Activated CD8-positive, alpha-beta T cell treated with anti-CD3 and anti-CD28 coated beads, Interleukin-2, amount 10 ng/mL, durations not matched to agents 7 days and 5 days (primary cell): ENCODE measurements at places on chromosomes 5 and 9.

GRCh38 chr5:124641154-124641792 lies 105.2 kb downstream of the ZNF608 start:
- no peak for DNase-seq

DNA sequence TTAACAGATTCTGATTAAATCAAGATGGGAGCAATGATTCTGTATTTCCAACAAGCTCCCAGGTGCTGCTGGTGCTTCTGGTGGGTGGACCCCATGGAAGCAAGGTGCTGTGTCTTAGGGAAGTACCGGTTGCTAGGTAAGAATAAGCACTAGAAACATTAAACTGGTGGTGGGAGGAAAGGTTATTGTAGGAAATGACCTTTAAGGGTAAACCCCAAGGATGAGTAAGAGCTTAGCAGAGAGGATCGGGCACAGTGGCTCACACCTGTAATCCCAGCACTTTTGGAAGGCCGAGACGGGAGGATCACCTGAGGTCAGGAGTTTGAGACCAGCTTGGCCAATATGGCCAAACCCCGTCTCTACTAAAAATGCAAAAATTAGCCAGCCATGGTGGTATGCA lies 16.2 kb upstream of the CREBRF start:
- DNase-seq = no peak

- no peak for DNase-seq
Observed at GRCh38 chr5:146107901-146108300, 2.5 kb upstream of the PLAC8L1 start.

GRCh38 chr9:35852876-35853865 lies 17.0 kb downstream of the OR13J1 start:
- no peak for DNase-seq

DNA sequence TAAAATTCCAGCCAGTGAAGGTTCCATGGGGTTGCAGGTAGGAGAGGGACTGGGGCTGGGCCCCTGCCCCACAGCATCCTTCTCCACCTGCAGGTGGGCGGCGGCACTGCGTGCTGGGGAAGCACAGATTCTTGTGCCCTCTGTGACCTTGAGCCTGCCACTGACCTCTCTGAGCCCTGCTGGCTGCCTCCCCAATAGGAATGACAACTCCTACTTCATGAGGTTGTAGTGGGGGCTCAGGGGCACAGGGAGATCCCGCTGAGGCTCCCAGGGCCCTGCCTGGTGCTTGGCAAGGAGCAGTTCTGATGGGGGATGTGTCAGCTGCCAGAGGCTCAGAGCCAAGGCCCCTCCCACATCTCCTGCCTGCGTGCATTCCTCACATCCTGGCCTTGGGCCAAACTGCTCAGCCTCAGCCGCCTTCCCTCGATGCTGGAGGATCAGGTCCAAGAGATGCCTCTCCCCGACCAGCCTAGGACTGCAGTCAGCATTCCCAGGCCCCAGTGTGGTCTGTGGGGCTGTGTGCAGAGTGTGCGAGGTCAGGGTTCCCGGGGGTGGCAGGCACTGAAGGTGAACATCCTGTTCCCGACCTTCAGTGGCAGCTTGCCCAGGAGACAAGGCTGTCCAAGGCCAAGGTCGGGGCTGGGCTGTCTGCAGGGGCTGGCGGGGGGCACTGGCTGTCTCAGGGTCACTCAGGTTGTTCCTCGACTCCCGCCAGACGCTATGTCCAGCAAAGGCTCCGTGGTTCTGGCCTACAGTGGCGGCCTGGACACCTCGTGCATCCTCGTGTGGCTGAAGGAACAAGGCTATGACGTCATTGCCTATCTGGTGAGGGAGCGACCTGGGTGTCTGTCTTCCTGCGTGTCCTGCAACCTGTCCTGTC lies 7.0 kb downstream of the ASS1 start:
- DNase-seq = no peak

DNA sequence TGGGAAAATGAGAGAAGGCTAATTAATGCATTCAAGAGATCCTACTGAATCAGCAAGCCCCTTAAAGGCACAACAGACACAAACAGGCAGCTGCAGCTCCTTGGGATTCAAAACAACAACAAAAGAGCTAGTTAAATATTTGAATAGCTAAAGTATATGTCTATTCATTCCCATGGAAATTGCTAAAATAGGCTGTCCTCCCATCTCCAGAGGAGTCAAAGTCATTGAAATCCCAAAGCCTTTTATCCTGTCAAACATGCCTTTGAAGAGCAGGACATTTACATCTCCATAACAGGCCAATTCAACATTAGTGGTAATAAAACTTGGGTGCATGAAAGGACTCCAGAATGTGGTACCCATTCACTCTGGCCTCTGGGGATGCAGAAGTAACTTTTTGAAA lies 177.4 kb downstream of the NTRK2 start:
- no peak for DNase-seq

- DNase-seq = no peak
Observed at GRCh38 chr9:138013273-138013672, 135.7 kb downstream of the CACNA1B start.

GRCh38 chr9:92965759-92966517 lies 18.6 kb downstream of the FGD3 start:
- DNase-seq = no peak

DNA sequence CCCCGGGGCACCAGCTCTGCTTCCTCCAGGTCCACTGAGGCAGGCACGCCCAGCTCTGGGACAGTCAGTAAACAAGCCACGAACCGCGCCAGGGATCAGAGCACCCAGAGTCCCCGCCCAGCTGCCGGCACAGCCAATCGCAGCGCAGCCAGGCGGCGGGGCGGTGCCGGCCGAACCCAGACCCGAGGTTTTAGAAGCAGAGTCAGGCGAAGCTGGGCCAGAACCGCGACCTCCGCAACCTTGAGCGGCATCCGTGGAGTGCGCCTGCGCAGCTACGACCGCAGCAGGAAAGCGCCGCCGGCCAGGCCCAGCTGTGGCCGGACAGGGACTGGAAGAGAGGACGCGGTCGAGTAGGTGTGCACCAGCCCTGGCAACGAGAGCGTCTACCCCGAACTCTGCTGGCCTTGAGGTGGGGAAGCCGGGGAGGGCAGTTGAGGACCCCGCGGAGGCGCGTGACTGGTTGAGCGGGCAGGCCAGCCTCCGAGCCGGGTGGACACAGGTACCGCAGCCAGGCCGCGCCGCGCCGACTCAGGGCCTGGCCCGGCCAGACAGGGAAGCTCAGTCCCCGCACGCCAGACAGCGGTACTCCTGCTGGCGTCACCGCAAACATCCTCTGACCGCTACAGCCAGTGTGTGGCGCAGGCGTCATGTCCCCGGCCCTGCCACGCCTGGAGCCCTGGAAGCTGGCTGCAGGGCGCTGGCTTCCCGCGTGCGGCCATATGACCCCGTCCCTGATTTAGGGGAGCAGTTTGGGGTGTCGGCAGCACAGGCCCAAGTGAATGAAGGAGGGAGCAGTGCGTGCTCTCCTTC lies at the start of gene CTSL:
Gene CTSL (plus strand): TSS at position 220 of the 810 bp plus-strand sequence. CDS start 1,485 bp downstream, outside the sequence.
- DNase-seq = peak; percentile 27

- no peak for DNase-seq
Observed at GRCh38 chr5:137090721-137091120, 408.4 kb downstream of the SPOCK1 start.

- no peak for DNase-seq
Observed at GRCh38 chr9:131289301-131290035, at the start of gene PLPP7. Gene PLPP7 (plus strand): TSS chr9:131289723. CDS start chr9:131289998, 275 bp downstream.

DNA sequence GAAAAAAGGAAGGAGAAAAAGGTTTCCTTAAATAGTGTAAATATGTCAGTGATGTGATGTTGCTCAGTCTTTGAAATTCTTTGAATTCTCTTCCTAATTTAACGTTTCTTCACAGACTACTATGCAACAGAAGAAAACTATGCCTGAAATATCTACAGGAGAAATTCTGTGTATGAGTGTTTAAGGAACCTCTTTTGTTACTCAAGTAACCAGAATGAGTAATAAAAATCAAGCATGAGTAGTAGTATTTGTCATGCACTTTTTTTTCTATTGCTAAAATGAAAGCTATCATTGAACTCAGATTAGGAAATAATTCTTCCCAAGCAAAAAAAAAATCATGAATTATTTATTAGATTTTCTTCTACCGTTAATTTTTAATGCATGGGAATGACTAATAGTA lies 20.3 kb upstream of the THG1L start:
- no peak for DNase-seq

- DNase-seq = no peak
Observed at GRCh38 chr5:7878381-7878873, 9.5 kb downstream of the MTRR start.

- DNase-seq = no peak
Observed at GRCh38 chr9:32928912-32929311, 72.5 kb downstream of the APTX start.
